ENCODE measurements at places on chromosomes 4 and X.
A peak's percentile ranks its signal among the peaks of the same experiment; 100 is the strongest.

DNA sequence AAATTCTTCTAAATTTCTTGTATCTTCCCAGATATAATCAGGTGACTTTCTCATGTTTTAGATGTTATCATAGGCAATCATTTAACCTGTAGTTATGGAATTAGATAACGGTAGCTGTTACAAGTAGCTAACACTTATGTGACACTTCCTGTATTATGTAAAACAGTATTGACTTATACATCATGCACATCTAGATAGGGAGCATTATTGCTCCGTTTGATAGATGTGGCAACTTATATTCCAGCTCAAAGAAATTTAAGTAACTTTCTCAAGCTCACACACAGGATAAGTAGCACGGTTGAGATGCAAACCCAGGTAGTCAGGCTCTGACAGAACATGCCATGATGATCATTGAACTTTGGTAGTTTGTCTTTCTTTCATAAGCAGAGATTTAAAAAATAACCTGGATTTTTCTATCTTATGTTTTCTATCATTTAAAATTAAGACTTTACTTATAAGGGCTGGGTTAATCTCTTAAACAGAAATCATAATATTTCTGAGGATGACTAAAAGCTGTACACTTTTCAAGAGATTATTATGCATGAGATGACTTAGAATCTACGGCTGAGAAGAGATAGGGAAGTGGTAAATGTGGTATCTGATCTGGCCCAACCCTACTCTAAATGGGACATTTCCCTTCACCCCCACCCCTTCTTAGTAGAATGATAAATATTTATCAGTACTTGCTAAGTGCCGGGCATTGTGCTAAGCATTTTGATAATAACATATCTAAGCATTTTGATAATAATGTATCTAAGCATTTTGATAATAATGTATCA, 69.1 kb upstream of the HPGD start:
- DNase-seq, result no peak

DNA sequence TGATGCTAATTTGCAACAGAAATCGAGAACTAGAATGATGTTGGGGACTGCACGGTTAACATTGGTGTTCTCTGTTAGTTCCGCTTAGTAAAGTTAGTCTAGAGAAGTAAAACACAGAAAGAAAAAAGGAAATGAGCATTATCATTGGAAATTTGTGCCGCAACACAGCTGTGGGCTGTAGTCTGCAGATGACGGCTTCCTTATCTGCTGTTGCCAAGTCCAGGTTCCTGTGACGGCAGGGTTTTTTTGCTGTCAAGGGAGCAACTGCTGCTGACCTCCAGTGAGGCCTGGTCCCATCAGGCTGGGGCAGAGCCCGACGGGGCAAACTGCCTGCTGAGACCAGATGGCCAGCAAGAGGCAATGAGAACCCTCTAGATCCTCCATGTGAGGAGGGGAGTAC, 38.9 kb upstream of the PHEX start:
- DNase-seq, result no peak

- no peak for DNase-seq
Measured at GRCh38 chr4:1367230-1367935, 20.4 kb downstream of the UVSSA start.

GRCh38 chrX:44228621-44229020, 114.9 kb downstream of the EFHC2 start:
- no peak for DNase-seq

DNA sequence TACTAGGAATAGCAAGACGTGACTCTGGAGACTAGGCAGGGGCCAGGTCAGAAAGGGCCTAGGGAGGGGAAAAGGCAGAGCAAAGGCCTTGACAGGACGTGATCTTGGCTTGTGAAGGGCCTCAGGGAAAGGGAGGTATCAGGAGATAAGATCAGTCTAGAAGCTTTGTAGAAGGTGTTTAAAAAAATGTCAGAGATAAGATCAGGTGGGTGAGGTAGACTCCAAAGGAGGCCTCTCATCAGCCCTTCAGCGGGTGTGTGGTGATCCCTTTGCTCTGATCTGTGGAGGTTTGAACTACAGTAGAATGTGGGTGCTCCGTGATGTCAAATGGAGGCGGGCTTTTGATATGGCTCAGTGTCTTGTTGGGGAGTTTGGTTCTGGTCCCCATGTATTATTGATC, 78.8 kb upstream of the PRPS1 start:
- DNase-seq, result peak; percentile 12

- no peak for DNase-seq
Measured at GRCh38 chrX:153433781-153434285, 12.0 kb downstream of the TREX2 start.

DNA sequence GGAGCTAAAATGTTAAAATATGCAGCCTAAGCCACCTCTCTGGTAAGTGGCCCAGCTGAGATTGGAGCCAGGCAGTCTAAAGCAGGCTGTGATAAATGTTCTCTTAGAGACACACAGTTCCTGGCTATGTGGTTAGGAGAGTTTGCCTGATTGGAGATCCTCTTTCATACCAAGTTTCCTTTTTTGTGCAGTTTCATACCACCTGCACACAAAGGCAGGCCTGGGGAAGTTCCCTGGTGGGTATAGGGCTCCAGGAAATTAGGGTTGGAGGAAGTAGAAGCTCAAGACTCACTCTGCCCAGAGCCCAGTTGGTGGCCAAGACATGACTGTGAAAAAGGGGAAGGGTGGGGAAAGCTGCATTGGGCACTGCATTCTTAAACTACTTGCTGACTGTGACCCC, 16.9 kb downstream of the CYBB start:
- DNase-seq, result peak; percentile 55

- DNase-seq, result no peak
Measured at GRCh38 chrX:78796916-78797315, 49.4 kb downstream of the LPAR4 start.

GRCh38 chr4:5704276-5704675, 4.1 kb downstream of the EVC2 start:
- DNase-seq, result no peak

GRCh38 chr4:113783701-113784100, 22.2 kb upstream of the CAMK2D start:
- DNase-seq, result no peak
